ENCODE measurements at places on chromosomes 12 and 14.

GRCh38 chr14:102690509-102691286 is 86.6 kb upstream of the TRAF3 start:
- DNase-seq: no peak

DNA sequence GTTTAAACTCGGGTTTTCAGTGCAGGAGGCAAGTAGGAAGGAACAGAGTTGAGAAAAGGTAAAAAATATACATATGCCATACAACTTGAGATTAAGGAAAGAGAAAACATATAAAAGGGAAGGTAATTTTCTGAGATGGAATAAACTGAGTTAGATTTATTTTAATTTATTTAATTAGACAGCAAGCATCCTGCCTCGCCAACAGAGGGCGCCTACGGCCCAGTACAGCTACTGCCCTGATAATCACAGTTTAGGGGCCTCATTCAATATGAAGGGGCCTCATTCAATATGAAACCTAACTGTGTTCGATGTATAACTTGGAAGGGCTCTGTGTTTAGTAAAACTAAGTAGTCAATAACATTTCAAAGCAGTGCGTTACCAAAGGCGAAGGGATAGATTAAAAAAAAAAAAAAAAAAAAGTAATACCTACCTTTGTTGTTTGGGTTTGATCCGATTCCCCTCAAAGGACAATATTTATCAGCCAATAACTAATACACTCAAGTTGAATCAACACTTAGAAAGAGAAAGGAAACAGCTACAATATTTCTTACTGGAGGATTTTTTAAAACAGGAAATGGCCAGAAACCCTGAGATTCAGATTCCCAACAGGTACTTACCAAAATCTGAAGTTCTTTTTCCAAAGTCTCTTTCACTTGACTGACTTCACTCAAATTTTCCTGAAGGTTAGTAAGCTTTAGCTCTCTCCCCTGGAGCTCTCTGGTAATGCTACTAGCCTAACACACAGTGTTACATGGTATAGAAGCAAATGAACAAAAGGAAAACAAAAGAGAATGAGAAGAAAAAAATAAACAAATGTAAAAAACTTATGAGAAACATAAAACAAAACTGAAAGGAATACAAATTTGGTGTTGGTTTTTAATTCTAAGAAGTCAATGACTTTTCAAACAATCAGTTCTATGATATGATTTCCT is 70.0 kb upstream of the VPS33A start:
- no peak for DNase-seq

- no peak for DNase-seq
Measured at GRCh38 chr12:49043856-49044258, 16.7 kb downstream of the KMT2D start.

DNA sequence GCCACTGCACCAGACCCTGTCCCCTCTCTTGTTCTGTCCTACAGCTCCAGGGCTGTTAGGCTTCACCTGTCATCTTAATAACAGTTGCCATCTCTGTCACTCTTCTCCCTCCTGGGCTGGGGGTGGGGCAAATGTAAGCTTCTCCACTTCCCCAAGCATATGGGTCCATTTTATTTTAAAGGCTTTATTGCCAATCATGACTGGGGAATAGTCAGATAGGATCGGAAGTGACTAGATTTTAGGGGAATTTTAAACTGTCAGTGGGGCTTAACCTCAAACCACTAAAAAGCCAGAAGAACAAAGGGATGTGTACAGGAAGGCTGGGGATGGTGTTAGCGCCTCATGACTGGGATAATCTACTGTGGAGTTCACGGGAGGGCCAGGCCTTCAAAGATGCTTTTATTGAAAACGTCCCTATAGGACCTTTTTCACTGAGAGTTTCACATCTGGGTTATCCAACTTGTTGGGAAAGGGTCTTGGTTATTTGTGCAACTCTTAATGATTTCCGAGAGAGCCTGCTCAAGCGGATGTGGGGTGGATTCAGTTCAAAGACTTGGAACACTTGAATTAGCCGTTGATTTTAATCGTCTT is 41.6 kb downstream of the CHST11 start:
- DNase-seq: no peak

GRCh38 chr12:108750526-108750925 is 19.2 kb upstream of the CORO1C start:
- no peak for DNase-seq

- no peak for DNase-seq
Measured at GRCh38 chr12:27076468-27076867, 5.9 kb downstream of the C12orf71 start.

DNA sequence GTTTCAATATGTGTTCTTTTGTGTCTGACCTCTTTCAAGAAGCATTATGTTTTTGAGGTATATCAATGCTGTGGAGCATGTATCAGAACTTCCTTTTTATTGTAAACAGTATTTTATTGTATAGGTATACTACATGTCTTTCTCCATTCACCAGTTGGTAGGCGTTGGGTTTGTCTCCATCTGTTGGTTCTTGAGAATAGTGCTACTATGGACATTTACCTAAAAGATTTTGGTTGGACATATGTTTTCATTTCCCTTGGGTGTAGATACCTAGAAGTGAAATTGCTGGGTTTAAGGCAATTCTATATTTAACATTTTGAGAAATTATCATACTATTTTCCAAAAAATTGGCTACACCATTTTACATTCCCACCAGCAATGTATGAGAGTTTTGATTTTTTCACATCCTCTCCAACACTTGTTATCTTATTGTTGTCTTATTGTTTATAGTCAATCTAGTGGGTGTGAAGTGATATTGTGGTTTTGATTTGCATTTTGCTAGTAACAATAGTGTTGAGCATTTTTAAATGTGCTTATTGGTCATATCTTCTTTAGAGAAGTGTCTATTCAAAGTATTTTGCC is 409.2 kb downstream of the IPO8 start:
- no peak for DNase-seq

DNA sequence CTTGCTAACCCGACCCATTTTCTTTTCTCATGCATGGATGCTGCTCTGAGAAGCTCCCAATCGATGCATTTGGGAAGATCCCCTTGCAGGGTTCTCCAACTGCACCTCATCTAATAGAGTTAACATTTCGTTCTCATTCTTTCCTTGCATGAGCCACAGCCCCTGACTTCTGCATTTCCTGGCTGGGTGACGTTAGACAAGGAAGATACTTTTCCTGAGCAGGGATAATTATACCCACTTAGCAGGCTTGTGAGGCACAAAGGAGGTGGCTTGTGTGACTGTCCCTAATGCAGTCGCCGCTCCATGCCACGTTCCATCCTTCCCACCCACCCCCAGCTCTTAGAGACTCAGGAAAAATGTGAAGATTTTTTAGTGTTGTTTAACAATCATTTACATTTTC is 195.1 kb downstream of the CHST11 start:
- no peak for DNase-seq

Measured in NCI-H1417 treated with DMSO at 0.1 percent for 48 hours (cell line).